BJ (cell line): ENCODE measurements at places on chromosomes 3 and 15.

- DNase-seq: no peak
These were observed 45.5 kb upstream of the SLC6A11 start for GRCh38 chr3:10770547-10770946.

DNA sequence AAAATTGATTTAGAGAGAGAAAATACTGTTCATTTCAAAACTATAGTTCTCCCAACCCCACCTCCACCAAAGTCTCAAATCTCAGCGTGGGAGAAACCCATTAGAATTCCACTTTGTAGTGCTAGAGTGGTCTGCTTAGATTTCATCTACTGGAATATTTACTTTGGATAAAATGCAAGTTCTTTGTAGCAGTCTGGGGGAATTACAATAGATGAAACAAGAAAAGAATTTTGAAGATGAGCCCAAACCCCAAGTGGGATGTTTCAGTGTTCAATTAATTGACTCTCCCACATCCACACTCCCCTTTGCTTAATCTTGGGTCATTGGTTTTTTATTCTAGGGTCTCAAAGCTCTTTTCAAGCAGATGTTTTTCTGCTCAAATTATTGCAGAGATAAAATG is 97.8 kb downstream of the RPL22L1 start:
- DNase-seq: no peak

GRCh38 chr3:42438193-42438592 is 27.8 kb upstream of the LYZL4 start:
- no peak for DNase-seq

GRCh38 chr3:46667061-46667621 is 26.3 kb downstream of the ALS2CL start:
- no peak for DNase-seq

- no peak for DNase-seq
These were observed 256.4 kb upstream of the ZNF385D start for GRCh38 chr3:22007368-22007767.
